Astrocyte (in vitro differentiated cells and primary cell): ENCODE measurements at places on chromosomes 6 and 20. TPM values are rescaled to one million over a fixed set of nuclear protein-coding genes. Genes with fewer than 3 reads are reported as not detected.
A peak's percentile ranks its signal among the peaks of the same experiment; 100 is the strongest.

TTLL9 gene
- 0.34 and 0.41 TPM in 2 replicates for total RNA-seq

SYTL3 gene
- total RNA-seq, result 0.82 and 1.2 TPM in 2 replicates

SMOC2 gene
- 0.93 and 1.8 TPM in 2 replicates for total RNA-seq

GRIK2 gene
- total RNA-seq, result 2.5 and 2.8 TPM in 2 replicates

GRCh38 chr6:166005401-166005943, 162.2 kb downstream of the TBXT start:
- peak; percentile 73 for DNase-seq

DNA sequence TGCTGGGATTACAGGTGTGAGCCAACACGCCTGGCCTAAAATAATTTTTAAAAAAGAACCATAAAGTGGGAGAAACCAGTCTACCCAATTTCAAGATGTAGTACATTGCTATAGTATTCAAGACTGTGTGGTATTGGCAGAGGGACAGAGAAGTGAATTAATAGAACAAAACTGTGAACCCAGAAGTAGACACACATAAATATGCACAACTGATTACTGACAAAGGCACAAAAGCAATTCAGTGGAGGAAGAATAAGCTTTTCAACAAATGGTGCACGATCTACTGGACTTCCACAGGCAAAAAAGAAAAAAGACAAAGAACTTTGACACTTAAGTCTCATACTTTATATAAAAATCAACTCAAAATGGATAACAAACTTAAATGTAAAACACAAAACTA, 15.5 kb downstream of the ZBTB2 start:
- DNase-seq, result no peak

DNA sequence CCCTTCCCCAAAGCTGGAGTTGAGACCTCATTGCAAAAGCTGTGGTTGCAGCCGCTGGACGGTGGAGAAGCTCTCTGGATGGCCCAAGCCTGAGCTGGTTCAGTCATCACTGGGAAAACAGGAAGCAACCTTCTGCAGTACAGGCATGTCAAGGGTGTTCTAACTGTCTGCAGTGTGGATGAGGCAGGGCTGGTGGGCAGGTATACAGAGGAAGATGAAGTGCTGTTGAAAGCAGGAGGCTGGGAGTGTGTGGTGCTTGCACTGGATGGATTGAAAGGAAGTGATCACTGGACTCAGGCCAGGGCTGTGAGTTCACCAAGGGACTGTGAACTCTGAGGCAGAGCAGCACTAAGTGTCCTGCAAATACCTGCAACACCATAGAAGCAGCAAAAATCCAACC, 89.0 kb upstream of the NOX3 start:
- DNase-seq, result no peak

GRCh38 chr20:10513931-10514575, 78.9 kb downstream of the SLX4IP start:
- DNase-seq, result peak; percentile 24
